ENCODE measurements at places on chromosomes 4 and X.

- no peak for DNase-seq
Measured at GRCh38 chr4:74674750-74675149, 119.6 kb downstream of the BTC start.

- DNase-seq = no peak
Measured at GRCh38 chr4:87054900-87055299, 120.1 kb downstream of the AFF1 start.

DNA sequence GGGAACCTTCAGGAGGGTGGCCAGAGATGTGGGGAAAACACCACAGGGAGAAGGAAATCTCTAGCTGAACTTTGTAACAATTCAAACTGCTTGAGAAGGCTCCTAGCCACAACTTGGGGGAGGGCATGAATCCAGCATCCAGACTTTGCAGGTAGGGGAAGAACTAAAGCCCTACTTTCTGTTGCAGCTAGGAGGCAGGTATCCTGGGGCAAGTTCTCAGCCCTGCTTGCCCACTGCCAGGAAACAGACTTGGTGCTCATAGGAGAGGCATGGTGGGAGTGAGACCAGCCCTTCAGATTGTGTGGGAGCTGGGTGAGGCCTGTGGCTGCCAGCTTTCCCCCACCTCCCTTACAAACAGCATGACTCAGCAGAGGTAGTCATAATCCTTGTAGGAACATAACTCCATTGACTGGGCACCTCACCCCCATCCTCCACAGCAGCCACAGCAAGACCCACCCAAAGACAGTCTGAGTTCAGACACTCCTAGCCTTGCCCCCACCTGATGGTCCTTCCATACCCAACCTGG, 209.5 kb upstream of the CPEB2 start:
- no peak for DNase-seq

DNA sequence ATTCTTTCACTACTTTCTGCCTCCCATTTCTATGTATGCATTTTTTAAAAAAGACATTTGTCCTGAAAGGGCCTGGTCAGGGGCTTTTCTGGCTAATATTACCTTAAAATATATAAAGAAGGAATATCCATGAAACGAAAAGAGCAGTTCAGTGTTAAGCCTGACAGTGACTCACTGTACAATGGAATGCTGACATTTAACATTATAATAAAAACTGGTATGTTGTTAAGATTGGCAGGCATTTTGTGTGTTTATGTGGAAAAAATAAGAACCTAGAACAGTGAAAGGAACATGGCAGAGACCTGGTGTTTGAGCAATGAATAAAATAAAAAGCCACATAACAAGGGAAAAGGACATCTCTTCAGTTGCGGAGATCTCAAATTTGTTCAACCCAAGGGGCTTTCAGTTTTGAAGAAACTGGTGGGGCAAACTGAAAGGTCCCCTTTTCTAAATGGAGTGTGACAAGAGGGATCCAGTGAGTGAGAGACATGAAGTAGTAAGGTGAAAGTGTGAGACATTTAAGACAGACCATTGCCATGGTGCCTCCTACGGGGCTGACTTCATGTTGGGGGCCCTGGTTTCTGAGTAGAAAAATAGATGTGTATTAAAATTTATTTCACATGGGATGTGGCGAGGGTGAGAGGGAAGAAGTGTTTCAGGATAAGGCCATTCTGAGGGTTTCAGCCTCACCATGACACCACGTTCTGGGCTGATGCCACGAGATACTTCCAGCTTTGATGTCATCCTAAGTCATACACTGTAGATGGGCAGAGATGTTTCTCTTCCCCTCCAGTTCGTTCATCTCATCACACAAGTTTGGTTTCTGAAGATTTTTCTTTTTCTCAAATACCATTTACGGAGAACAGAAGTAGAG, 324.9 kb downstream of the PPP3CA start:
- no peak for DNase-seq

DNA sequence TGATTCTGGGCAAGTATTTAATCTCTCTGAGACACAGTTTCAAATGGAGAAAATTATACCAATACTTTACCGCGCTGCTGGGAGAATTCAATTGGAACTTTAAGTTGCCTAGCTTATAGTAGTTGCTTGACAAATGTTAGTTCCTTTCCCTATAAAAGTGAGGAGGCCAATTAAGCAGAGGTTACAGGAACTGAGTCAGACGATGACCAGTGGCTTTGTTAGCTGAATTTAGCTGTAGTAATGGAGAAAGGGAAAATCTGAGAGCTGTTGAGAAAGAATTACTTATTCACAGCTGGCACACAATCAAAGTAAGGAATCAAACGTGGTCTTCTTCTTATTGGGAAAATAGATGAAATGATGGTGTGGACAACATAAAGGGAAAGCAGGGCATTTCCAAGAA, 29.6 kb downstream of the SMARCA1 start:
- DNase-seq = no peak

GRCh38 chr4:84145176-84145575, 353.9 kb downstream of the NKX6-1 start:
- no peak for DNase-seq

DNA sequence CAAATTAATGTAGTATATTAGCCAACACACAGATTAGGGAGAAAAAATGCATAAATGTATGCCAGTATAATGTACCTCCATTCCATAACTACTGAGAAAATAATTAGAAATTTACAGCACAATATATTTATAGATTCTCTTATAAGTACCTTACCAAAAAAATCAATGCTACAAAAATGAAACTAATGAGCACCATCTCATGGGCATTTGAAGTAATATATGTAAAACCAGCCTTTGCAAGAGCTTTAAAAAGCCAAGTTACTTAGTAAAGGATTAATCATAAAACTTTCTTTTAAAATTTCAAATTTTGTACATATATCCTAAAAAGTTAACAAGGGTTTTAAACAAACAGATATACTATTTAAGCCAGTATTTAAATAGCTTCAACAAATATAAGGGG, 43.2 kb downstream of the LRBA start:
- no peak for DNase-seq

GRCh38 chrX:23900220-23900797, 7.4 kb downstream of the APOO start:
- DNase-seq = no peak

DNA sequence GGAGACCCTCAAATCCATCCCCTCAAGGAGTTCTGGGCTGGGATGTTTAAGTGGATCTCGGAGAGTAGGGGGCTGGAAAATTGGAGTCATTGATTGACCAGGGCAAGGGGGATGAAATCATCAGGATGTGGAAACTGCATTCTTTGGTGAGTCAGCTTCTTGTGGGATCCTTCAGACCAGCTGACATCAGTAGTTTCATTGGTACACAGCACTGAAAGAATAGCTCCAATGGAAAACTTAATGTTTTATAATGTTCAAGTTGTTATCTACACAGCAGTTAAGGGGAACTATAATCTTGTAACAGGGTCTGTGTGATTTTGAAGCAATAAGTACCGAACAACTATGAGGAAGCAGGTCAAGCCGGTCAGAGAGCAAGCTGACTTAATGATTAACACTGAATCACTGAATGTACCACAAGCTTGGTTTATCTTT, 506.1 kb downstream of the RPA4 start:
- no peak for DNase-seq

DNA sequence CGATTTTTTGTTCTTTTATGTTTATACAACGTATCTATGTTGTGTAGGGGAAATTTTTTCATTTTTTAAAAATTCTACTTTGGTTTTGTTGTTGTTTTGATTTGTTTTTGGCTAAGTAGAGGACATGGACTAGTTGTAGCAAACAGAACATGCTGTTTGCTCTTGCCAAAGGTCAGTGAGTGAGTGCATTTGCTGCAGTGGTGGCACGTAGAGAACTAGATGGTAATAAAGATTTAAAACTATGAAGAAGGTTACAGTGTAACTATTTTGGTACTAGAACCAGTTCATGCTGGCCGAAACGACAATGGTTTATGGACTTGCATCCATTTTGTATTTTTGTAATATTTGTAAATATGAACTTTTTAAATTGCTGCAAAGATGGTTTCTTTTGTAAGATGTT, 1.9 kb upstream of the SCML1 start:
- no peak for DNase-seq

- no peak for DNase-seq
Measured at GRCh38 chr4:78165758-78166157, 108.6 kb downstream of the FRAS1 start.

GRCh38 chr4:52961666-52962412, 99.7 kb downstream of the RASL11B start:
- DNase-seq = no peak

GRCh38 chr4:98601708-98602107, 56.7 kb downstream of the TSPAN5 start:
- DNase-seq = no peak

DNA sequence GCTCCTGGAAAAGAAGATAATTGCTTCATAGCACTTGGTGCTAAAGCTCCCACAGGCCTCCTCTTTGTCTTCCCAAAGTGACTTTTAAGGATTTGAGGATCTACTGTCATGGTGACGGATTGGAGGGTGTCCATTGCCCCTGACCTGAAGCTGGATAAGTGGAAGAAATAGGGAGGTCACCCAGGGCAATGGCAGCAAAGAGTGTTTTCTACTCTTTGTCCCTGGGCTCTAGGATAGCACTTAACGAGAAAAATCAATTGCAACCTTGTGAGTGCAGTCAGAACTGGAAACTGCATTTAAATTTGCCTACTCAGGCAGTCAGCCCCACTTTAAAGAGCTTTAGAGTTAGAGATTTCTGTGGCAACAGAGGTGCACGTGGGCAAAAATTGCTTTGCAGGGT, 43.7 kb upstream of the XK start:
- DNase-seq = no peak
